Fibroblast of lung (primary cell): ENCODE measurements at places on chromosomes 12 and 14. TPM values are rescaled to one million over a fixed set of nuclear protein-coding genes. Genes with fewer than 3 reads are reported as not detected.

Gene SLC6A13
- total RNA-seq = not detected in 2 replicates

Gene TSPAN11
- 1.5 and 2.6 TPM in 2 replicates for total RNA-seq

Gene KRT85
- total RNA-seq = not detected in 2 replicates

Gene CPNE6
- not detected in 2 replicates for total RNA-seq

Gene BDKRB1
- total RNA-seq = 16.7 and 22.5 TPM in 2 replicates

Gene AMN
- under 0.01 TPM in 2 replicates for total RNA-seq
